ENCODE measurements at places on chromosomes 11 and 22.
A peak's percentile ranks its signal among the peaks of the same experiment; 100 is the strongest.

GRCh38 chr22:46043816-46044620 is 67.1 kb upstream of the WNT7B start:
- DNase-seq: no peak

DNA sequence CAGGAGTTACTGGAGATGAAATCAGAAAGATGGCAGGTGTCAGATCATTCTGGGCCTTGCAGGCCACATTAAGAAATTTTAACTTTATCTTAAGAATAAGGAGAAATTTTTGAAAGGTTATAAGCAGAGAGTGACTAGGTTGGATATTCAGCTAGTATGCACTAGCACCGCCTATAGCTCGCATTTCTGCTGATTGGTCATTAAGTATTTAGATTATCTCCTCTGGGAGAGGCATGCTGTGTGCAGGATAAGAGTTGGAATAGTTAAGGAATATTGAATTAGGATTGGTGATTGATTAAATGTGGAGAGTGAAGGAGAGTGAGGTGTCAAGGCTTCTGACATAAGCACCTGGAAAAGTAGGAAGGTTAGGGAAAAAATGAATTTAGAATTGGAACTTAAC is 100.6 kb downstream of the STIM1 start:
- DNase-seq: no peak

DNA sequence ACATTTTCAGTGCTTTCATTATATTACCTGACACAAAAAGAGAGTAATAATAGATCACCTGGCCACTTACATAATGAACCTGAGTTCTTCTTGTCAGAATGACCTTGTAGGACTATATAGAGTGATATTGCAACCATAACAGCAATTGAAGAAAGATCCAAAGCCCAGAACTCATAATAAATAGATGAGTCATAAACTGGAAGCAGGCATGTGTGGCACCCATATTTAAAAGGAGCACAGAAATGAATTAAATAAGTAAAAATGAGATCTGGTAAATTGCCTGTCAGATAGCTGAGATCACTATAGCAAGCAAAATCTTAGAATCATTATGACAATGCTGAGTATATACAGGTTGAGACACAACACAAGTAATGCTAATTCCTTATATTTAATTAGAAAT is 331.8 kb downstream of the AASDHPPT start:
- DNase-seq: no peak

DNA sequence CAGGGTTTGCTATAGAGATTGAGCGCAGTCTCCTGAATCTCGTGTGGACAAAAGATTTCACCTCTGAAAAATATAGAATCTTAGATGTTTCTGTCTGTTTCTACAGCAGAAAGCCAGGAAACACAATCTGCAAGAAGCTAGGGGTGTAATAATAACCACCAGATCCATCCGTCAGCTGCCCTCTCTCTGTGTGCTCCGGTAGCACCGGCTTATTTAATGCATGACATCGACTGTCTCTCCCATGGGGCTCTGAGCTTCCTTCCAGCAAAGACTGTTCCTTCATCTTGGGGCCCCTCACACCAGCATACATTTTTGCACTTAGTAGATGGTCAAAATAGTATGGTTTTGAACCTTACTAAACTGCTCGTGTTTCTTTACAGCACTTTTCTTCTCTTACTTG is 20.2 kb downstream of the BARX2 start:
- DNase-seq: no peak

GRCh38 chr11:82738091-82738490 is 4.4 kb upstream of the FAM181B start:
- no peak for DNase-seq

DNA sequence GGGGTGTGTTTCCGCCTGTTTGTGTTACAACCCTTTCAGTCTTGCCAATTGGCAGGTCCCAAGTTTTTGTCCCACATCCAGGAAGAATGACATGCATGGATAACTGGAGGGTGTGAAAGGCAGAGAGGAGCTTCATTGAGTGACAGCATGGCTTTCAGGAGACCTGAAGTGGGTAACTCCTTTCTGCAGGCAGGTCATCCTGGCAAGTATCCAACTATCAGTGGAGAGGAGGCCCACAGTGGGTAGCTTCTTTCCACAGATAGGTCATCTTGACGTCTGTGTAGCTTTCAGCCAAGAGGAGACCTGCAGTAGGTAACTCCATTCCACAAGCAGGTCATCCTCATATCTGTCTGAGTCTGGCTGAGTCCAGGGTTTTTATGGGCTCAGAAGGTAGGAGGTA is 1268.8 kb upstream of the CNTN5 start:
- DNase-seq: no peak

GRCh38 chr22:44489817-44490216 is 8.2 kb downstream of the RTL6 start:
- DNase-seq: no peak

- DNase-seq: no peak
Measured at GRCh38 chr11:67534070-67534679, 10.9 kb upstream of the CABP2 start.

DNA sequence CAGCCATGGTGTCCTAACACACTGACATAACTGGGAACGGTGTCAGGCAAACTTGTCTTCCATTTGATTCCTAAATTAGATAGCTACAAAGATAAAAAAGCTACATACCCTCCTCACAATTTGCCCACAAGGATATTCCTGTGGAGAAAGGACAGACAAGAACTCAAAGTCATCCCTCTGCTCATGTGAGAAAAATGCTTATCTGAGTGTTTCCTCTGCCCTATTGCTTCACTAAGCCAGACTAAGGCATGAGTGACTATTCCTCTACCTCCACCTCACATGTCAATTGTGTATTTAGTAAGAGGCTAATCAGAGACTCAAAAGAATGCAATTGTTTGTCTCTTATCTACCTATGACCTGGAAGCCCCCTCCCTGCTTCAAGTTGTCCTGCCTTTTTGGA is 247.7 kb downstream of the DDX10 start:
- DNase-seq: no peak

GRCh38 chr22:38085056-38085455 is 1.1 kb upstream of the SLC16A8 start:
- no peak for DNase-seq

- no peak for DNase-seq
Measured at GRCh38 chr11:81259471-81259870, 1474.2 kb downstream of the FAM181B start.

GRCh38 chr11:57786436-57786835 is 24.8 kb downstream of the CTNND1 start:
- DNase-seq: no peak

- peak; percentile 17 for DNase-seq
Measured at GRCh38 chr11:33375688-33376311, 118.6 kb downstream of the HIPK3 start.

DNA sequence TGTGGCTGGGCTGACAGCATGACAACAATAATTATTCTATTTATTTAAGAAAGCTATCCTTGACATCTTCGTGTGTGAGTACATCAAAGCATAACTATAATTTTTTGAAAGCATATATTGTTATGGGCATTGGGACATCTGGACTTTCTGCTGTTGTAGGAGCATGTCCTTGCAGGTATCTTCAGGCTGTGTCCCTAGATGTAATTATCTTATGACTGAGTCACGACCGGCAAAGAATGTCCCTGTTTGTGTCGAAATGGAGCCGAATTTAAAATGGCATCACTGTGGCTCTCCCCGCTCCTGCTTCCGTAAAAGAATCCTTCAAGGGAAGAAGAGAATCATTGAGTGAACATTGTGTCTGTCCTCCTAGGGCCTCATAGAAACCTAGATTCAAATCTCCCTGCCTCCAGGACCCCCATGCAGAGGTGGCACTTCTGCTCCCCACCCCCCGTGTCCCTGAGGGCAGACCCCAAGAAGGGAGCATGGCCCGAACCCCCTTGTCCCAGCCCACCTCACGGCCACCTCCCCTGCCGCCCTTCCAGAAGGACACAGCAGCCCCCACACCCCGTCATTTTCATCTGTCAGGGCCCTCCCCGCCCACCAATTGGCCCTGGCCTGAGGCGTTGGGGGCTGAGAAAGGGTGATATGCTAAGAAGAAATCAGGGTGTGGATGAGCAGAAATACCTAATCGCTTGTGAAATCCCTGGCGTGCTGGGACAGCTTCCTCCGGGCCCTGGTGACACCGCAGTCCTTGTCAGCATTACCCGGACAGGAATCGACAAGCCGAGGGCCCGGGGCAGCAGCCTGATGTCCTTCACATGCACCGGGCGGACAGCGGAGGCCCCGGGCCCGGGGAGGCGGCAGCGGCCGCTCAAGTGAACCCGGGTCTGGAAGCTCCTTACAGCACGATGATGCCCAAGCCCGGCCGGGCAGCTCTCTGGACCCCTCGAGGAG is 48.6 kb upstream of the SLC22A12 start:
- no peak for DNase-seq

DNA sequence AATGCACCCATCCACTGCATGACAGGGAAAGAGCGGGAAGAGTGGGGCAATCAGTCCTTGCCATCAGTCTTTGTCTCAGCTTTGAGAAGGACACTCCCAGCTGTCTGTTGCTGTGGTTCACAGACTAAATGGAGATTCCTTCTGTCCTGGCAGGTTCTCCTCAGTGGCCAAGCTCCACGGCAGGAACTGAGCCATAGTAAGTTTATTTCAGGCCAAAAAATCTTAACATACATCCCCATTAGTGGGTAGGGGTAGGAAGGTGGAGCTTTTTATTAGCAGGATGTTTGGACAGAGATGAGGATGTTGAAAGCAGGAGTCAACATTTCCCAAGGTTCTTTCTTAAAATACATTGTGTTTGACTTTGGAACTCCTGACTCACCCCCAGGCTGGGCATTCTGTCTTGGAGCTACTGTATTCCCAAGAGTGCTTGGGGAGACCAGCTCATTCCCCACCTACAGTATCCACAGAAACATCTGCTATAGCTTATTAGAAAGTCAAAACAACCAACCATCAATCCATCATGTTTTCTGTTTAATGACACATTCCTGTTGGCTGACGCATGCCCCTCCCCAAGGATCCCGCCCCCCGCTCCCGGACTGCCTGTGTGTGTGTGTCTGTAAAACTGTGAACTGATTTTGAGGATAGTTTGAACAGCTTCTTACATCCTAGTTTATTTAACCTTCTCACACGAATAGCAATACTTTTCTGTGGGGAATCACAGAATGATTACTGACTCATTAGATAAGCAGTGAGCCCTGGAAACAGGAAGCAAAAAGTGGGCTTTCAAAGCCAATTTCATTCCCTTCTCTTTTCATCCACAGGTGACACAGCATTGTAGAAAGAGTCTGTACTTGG is 109.5 kb downstream of the CCDC81 start:
- no peak for DNase-seq

GRCh38 chr11:20026629-20027555 is 133.4 kb downstream of the DBX1 start:
- no peak for DNase-seq

- no peak for DNase-seq
Measured at GRCh38 chr22:37141971-37142370, 7.7 kb downstream of the IL2RB start.

DNA sequence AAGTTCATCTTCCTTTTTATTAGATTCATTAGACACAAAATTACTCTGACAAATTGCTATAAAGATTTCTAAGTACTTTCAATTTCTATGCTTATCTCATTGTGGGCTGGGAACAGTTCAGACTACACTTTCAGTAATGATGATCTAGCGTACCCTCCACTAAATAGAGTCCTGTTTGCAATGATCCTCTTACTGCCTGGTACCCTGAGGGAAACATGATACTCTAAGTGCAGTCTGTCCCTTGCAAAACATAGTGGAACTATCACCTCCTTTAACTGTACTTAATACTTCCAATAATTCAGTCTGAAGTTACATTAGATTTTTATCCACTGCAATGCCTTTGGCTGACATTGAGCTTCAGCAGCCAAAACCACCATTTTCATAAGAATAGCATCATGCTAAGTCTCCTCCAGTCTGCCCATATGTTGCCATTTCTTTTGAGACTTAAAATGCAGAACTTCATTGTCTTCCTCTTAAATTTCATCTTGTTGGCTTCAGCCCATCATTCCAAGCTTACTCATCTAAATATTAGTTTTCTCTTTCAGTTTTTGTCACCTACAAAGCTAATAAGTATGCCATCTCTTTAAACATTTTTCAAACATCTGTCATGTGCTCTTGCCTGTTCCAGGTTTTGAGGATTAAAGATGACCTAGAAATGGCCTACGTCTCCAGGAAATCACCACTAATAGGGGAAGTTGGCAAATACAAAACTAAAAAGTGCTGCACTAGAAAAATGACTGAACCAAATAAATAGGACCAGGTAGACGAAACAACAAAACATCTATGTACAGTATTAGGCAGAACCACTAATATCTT is 55.5 kb downstream of the PAK1 start:
- no peak for DNase-seq

DNA sequence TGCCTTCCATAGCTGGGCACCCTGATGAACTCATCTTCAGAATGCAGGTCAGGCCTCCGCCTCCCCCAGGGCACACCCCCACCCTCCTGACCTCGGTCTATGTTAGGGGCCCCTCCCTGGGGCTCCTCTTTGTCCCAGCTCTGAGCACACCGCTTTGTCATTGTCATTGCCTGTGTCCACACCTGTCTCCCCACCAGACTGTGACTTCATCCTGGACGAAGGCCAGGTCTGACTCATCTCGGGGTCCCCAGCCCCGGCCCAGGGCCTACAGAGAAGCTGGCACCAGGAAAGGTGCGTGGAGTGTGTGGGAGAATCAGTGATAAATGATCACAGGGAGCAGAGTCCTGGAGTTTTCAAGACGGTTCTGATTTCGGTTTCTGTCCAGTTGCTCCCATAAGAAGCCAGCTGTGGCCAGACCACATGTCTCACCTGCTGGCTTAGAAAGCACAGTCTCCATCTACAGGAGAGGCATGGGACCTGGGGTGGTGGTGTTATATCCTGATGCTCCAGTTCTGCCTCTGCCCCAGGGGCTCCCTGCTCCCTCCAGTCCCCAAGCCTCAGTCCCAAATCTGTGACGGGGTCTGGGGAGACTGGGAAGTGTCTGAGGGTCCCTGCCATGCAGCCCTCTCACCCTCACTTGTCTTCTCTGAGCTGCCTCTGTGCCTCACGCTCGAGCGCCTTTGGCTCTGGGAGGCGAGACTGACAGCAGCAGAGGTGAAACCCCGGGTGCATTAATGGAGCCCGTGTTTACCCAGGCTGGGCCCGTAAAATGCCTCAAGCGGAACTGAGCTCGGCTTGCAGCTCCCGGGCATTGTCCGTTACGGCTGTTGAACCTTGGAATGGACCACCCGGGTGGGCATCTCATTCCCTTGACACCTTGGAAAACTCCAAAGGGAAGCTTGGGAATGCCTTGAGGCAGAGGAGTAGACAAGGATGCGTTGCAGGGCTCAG is 85.5 kb upstream of the WNT11 start:
- DNase-seq: no peak

DNA sequence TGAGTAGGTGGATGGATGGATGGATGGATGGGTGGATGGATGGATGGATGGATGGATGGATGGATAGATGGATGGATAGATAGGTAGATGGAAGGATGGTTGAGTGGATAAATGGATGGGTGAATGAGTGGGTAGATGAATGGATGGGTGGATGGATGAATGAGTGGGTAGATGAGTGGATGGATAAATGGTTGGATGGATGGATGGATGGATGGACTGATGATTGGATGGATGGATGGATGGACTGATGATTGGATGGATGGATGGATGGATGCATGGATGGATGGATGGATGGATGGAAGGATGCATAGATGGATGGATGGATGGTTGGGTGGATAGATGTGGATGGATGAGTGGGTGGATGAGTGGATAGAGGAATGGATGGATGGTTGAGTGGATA is 13.2 kb upstream of the SYT8 start:
- DNase-seq: no peak
